ENCODE measurements at places on chromosomes 16 and 17.

DNA sequence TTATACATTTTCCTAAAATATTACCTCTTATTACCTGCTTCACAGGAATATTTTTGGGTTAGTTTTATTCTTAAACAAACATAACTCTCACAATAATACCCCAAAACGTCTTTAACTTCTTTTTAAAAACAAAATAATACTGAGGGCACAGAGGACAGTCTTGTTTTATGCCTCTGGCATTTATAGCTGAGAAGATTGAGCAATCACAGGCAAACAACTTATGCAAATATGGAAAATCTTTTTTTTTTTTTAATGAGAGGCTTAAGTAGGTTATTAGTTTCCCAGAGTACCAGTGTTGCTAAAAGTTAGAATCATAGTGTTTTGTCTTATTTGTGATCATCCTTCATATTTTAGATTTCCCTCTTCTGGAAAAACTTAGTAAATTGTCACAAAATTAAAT lies 195.0 kb downstream of the FTO start:
- no peak for DNase-seq

GRCh38 chr17:60827943-60828342 lies 150.3 kb downstream of the BCAS3 start:
- DNase-seq: no peak

DNA sequence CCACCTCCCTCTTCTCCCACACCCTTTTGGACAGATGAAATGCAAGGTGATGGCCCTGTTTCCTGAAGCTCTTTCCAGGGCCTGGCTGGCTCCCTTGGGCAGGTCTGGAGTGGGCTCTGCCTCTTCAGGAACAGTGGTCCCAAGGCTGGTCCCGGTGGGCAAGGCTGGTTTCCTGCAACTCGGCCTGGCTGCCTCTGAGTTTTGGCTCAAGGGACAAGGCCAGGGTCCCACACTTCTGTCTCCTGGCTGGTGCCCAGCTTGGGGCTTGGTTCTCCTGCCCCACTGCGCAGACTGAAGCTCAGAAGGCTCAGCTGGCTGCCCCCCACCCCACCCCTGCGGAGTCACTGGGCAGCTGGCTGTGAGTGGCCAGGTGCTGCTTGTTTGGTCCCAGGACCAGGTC lies 3.8 kb upstream of the ACTG1 start:
- no peak for DNase-seq

DNA sequence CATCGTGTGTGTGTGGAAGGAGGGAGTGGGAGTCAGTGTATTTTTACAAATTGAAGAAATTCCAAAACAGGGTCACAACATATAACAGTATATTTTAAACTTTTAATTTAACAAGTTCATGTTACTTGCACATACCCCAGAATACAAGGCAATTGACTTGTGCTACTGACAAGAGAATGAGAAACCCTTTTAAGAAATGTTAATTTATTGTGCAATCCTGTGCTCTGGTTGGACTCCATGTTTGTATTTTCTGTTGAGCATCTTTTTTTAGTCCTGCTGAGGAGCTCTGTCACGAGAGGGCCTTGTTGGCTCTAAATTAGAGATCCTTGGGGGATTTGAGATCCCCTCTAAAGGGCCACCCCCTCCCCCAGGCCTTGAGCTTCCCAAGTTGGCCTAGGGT lies 1.1 kb upstream of the EMP2 start:
- no peak for DNase-seq

DNA sequence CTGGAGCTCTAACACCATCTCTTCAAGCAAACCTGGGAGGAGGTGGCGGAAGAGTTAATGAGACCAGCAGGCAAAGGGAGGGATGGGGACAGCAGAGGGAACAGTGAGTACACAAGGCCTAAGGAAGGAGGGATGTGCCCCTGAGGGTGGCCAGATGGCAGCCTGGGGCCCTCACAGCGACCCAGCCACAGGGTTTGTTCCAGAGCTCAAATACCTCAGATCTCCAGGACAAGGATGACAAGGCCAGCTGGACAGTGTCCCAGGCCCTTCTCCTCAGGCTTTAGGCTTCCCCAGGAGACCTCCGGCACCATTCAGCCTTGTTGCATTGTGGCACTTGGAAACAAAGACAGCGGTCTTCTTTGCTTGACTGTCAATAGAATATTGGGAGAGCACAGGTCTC lies 14.9 kb downstream of the CDIP1 start:
- DNase-seq: no peak
